GM23338 (cell line): ENCODE measurements at places on chromosomes 2 and 18.

GRCh38 chr2:31227711-31228125 lies 6.2 kb upstream of the EHD3 start:
- no peak for DNase-seq

GRCh38 chr2:136077107-136077506 lies 40.8 kb downstream of the CXCR4 start:
- DNase-seq: no peak

GRCh38 chr2:172464400-172465129 lies 37.2 kb downstream of the ITGA6 start:
- no peak for DNase-seq

GRCh38 chr2:179840840-179841239 lies 20.6 kb downstream of the ZNF385B start:
- no peak for DNase-seq

DNA sequence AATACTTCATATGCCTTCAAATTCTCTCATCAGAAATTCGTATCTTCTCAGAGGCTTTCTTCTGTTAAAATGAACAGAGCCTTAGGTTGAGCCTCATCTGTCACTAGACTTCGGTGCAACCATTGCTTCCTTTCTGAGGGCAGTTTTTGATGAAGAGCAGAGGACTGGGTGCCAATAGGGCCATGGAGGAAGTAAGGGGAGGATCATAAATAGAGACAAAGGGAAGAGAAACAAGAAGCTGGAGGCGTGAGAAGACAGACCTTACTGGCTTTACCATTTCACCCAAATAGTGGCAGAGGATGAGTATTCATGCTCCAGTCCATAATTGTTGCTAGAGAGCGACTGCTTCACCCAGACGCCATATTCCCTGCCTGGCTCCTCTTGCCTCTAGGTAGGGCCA lies 215.6 kb upstream of the PKDCC start:
- DNase-seq: no peak

DNA sequence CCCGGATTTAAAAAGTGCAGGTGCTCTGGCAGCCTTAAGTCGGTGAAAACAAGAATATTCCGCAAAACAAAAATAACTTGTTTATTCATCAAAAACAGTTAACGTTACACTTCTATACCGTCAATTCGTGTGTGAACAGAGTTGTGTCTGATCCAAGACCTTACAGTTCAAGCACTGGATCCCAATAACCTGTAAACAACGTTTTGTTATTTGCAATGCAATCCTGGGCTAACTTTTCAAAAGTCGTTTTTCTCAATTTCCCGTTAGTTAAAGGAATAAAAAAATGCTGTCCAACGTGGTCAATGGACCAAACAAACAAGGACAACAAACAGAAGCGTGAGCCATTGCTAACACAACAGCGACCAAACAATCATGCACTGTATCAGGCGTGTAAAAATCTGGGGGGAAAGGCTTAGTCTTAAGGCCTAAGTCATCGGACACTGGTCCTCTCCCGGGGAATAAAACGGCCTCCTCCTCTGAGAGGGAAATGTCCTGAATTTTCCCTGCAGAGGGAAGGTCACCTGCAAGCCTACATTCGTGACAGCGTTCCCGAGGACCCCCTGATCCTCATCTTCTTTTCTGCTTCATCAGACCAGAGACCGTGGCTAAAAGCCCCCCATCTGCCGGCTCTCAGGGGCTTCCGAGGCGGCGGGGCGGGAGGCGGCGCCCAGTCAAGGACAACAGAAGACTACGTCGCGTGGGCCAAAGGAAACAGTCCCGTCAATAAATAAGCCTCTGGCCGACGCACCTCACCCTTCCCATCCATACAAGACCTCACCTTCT lies 490 bp downstream of the NDUFS1 start:
- peak; percentile 32 for DNase-seq

GRCh38 chr2:26462511-26463243 lies 15.2 kb downstream of the OTOF start:
- peak; percentile 77 for DNase-seq

DNA sequence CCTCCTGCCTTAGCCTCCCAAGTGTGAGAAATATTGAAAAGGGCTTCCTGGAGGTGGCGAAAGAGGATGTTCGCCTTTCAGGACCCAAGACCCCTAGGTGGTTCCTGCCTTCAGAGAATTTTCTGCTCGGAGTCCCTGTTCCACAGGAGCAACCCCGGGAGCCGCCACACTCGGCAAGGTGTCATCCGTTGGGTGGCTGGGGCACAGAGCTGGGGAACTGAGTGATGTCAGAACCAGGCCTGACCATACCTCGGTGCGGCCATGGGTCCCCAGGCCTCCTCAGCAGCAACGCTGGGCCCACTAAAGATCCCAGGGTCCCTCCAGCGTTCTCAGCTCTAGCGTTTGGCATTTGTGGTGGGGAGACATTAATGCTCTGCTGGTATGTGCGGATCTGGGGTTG lies 23.7 kb upstream of the TAF1B start:
- DNase-seq: no peak

- no peak for DNase-seq
These were observed 3.7 kb downstream of the TNS1 start for GRCh38 chr2:217998926-217999594.

- DNase-seq: no peak
These were observed 2.8 kb upstream of the INPP4A start for GRCh38 chr2:98441706-98442450.

GRCh38 chr2:235416858-235417499 lies 76.9 kb upstream of the AGAP1 start:
- DNase-seq: no peak

GRCh38 chr2:95348609-95349567 lies 51.7 kb downstream of the KCNIP3 start:
- DNase-seq: no peak

- no peak for DNase-seq
These were observed 88.8 kb downstream of the EPAS1 start for GRCh38 chr2:46385786-46386577.

DNA sequence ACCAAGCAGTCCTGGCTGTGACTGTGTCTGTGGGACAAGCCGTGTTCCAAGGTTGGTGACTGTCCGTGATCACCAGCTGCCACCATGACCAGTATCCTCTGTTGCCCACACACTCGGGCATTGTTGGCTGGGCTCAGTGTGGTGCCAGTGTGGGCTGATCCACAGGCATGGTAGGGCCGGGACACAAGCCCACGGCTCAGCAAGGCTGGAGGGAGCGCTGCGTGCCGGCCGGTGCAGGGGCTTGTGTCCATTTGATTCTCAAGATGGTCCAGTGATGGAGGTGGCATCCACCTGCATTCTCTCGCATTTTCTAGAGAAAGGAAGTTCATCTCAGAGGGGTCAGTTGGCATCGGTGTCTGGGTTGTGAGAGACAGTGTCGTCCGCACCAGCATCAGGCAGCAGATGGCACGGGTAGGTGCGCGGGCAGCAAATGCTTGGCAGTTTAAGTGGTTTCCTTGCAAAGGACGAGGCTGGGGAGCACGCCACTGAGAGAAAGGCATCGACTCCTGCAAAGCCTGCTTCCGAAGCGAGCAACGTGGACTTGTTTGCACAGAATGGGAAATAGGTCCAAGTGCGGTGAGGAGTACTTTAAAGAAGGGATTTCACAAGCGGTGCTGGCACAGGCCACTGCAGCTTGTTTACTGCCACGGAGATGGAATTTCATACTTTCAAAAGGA lies 20.9 kb downstream of the TWIST2 start:
- no peak for DNase-seq

- no peak for DNase-seq
These were observed 130.9 kb downstream of the NCOA1 start for GRCh38 chr2:24621779-24622538.

GRCh38 chr2:64021578-64021977 lies 2.4 kb upstream of the VPS54 start:
- no peak for DNase-seq

- no peak for DNase-seq
These were observed 41.1 kb upstream of the MAP2 start for GRCh38 chr2:209382775-209383174.

DNA sequence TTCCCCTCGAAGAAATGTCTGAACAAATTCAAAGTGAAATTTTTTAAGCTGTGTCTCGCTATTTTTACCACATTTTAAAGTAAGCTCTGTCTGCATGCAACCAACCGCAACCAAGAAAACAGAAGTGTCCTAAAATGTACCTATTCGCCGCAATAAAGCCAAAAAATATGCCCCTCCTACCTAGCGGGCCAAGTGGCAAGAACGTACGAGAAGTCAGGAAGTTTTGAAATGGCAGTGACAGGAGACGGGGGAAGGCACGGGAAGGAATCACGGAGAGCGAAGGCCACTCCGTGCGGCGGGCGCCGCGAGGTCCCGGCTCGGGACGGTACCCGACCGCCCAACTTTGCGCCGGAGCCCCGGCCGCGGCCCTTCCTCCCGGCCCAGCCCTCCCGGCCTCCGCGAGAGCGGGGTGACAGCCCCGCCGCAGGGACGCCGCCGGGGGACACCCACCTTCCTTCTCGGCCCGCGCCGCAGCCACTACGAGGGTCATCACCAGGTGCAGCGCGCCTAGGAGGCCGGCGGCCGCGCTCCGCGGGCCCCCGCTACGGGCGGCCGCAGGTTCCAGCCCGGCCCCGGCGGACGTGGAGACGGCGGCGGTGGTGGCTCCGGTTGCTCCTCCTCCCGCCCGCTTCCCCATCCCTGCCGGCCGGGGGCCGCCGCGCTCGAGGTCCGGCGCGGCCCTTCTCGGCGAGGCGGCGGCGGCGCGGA lies 568 bp downstream of the TMEM131 start:
- DNase-seq: peak; percentile 67

- no peak for DNase-seq
These were observed 20.6 kb downstream of the EHD3 start for GRCh38 chr2:31254237-31255203.

DNA sequence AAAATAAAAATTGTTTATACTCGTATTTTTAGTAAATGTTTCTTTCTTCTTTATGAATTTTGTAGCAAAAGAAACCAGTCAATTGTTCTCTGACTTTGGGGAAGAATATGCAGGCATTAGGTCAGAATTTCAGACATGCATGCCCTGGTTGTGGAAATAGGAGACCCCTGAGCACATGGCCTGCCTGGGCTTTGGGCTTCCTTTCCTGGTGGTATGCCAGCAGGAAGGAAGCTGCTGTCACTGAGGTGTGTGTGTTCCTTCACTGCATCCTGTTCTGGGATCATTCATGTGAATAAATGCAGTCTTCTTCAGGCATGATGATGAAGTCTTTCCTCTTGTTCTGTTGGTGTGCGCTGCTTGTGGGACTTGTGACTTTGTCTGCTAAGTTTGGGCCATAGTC lies 920.2 kb upstream of the VRK2 start:
- peak; percentile 7 for DNase-seq

DNA sequence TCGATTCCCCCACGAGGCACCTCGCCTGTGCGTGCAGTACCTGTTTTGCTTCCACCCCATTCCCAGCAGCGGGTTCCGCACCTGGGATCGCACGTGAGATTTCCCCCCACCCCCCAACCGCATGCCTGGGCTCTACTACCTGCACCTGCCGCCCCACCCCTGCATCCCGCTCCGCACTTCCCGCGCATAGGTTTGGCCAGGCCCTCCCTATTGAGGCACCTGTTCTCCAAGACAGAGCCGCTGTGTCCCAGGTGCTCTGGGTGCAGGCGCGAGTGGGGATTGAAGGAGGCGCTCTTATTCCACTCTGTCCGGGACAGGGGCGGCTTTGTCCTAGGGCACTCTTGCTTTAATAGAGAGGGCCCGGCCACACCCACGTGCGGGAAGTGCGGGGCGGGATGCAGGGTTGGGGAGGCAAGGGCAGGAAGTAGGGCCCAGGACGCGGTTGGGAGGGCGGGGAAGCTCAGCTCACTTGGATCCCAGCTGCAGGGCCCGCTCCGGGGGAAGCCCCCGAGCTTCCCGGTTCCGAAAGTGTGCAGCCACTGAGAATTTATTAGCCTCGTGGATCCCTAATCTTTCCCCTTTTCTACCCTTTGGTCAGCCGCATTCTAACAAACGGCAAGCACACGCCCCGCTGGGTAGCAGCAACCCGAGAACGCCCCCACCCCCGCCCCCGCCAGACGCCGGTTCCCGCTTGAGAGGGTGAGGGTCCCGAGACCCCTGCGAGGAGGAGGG lies 670 bp upstream of the MOCOS start:
- DNase-seq: peak; percentile 73

GRCh38 chr18:79056827-79057367 lies 12.3 kb upstream of the ATP9B start:
- DNase-seq: no peak

DNA sequence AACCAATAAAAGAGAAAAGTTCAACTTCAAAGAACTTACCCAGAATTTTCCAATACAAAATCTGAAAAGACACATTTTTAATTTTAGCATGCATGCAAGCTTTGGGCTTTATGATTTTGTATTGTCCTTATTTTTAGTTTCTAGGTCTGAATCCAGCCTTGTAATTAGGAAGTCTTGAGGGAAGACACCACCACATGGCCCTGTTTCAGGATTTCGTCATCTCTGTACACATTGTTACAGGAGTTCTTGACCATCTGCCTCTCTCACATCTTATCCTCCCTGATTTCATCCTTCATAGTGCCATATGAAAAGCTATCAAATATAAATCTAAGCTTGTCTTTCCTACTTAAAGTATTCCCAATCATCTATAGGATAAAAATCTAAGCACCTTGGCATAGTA lies 176.1 kb downstream of the TXNL1 start:
- no peak for DNase-seq

DNA sequence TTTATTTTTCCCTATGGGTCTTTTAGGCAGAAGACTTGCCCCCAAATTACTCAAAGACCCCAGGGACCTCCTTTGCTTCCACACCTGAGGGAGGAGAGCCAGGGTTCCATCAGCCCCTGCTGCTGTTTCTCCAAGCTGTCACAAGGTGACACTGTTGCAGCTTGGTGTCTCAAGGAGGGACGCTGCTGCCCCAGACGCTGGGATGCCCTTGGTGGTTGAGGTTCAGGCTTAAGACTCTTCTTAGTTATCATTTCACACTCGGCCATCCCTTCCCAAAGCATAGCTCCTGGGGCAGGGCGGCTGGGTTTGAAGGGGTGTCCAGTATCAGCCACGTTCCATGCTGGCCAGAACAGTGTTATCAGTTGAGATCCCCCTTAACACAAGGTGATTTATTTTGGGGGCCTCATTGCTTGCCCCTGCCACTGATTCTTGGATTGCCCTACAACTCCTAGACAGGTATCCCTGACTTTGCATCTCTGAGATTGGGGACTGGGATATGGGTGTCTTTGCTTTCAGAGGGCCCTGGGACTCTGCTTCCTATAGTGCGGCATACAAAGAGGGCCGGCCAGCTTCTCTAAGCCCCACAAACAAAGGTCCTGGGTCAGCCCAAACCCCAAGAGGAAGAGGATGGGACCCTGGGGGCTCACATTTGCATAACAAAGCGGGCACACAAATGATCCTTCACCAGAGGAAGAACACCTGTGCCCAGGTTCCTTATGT lies 22.7 kb downstream of the GPR55 start:
- DNase-seq: peak; percentile 89
